Liver (tissue), 10 donors: ENCODE measurements at places on chromosomes 7 and 10. TPM values are rescaled to one million over a fixed set of nuclear protein-coding genes. Genes with fewer than 3 reads are reported as not detected.

DNA sequence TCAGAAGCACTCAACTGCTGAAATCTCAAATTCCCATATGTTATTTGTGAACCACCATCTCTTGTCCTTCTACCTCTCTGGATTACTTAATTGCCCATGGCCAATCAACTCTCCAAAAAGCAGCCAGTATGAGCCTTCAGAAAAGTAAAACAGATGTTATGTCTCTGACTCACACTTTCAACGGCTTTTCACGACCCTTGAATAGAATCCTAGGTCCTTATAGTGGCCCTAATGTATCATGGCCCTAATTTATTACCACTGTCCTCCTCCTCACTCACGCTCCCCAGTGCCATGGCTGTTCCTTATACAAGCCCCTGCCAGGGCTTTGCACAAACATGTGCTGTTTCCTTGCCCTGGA, 20.0 kb downstream of the ZNF438 start:
- H3K36me3 ChIP-seq, result no peaks in the 10 kb centered on the region
- no peak for DNase-seq
- H3K27me3 ChIP-seq, result no peaks in the 10 kb centered on the region
- no peak overlapping the region for H3K4me3 ChIP-seq
- H3K4me1 ChIP-seq, result no peaks in the 10 kb centered on the region

DNA sequence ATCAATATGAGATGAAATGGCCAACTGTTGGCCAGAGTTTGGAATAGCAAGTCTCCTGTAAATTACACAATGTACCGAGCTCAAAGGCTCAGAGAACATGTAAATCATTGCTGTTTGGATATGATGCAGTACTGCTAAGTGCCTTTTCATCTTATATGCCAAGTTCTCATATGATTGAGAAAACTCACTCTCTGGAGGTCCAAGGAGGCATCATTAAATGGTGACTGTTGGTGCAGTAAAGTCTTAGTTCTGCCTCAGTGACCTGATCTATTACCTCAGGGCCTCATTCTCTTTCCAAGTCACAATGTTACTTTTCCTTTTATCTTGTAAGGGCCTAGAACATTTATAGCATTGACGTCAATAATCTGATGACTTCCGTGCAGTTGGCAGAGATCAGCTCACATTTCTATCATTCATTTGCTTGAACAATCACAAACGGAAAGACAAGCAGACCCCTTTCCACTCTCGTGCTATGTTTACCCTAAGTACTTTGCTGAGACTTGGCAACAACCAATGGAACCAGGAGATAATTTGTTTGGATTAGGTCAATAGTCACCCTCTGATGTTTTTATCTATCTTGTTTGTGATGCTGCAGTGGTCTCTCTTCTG, 32.6 kb upstream of the PDK4 start:
- H3K27ac ChIP-seq, result no peak overlapping the region
- no peak for DNase-seq
- no peaks in the 10 kb centered on the region for H3K27me3 ChIP-seq

GRCh38 chr10:72525689-72526088, 100.2 kb downstream of the MICU1 start:
- DNase-seq, result no peak
- no peaks in the 10 kb centered on the region for H3K36me3 ChIP-seq

DNA sequence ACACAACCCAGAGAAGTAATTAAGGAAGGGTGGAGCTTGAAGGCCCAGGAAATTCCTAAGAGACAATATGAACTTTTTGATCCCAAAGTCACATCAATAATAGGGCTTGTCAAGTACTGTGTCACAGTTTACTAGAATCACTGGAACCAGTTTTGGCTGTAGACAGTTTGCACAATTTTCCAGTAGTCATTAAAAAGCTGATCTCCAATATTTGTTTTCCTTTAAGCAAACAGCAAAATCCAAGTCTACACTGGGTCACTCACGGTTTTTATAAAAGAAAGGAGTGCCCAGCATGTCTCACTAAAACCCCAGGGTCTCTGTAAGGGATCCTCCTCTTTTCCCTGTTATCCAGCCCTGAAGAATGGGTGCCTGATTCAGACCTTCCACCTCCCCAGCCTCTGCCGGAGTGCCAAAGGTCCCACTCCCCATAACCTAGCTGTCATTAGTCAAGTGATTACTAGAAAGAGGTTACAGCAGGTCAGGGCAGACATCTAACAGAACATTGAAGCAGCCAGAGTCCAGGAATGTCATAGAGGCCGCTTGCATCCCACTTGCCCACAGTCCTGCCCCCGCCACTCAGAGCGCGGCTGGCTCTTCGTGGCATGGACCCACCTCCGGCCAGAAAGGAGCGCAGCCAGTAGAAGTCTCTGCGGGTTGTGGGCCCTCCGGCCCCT, 552 bp downstream of the SLC25A16 start:
- H3K4me1 ChIP-seq, result peaks cover 18% of the 10 kb centered on the region
- no peaks in the 10 kb centered on the region for H3K27me3 ChIP-seq
- DNase-seq, result no peak
- H3K36me3 ChIP-seq, result no peaks in the 10 kb centered on the region

- H3K4me3 ChIP-seq, result no peak overlapping the region
- H3K27me3 ChIP-seq, result no peaks in the 10 kb centered on the region
- no peaks in the 10 kb centered on the region for H3K36me3 ChIP-seq
- no peak for DNase-seq
- H3K4me1 ChIP-seq, result peaks cover 32% of the 10 kb centered on the region
Observed at GRCh38 chr7:150781103-150781502, 19.1 kb downstream of the TMEM176B start.

- H3K4me1 ChIP-seq, result no peaks in the 10 kb centered on the region
- no peaks in the 10 kb centered on the region for H3K36me3 ChIP-seq
- H3K27ac ChIP-seq, result no peak overlapping the region
- H3K27me3 ChIP-seq, result no peaks in the 10 kb centered on the region
Observed at GRCh38 chr7:130560972-130561371, 69.1 kb downstream of the MEST start.

DNA sequence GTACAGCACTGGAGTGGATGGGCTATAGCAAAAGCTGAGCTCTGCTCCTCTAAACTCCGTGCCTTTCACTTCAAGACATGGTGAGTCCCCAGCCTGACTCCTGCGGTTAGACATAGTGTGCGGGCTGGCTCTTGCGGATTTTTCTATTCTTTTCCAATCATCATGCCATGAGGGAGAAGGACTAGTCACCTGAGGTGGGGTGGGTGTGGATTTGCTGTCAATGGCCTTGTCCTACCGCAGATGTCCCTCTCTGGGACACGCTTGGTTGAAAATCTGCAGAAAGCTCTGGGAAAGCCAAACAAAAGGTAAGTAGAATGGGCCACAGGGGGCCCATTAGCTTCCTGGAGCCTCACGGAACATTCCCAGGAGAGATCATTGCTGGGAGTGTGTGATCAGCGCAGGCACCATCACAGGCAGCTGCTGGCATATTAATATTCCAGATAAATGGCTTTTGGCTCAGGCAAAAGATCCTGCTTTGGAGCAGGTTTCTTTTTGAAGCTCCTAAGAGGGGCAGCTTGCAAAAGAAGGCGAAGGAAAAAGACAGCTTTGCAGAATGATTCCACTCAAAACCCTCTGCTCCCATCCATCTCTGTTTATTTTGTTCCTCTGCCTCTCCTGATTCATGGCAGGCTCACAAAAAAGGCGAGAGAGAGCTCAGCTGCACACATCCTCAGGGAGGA, 509.0 kb upstream of the ZMIZ1 start:
- no peaks in the 10 kb centered on the region for H3K36me3 ChIP-seq
- H3K4me3 ChIP-seq, result no peak overlapping the region
- no peak overlapping the region for H3K27ac ChIP-seq
- H3K27me3 ChIP-seq, result no peaks in the 10 kb centered on the region
- no peaks in the 10 kb centered on the region for H3K4me1 ChIP-seq

GRCh38 chr10:122703483-122704448, 4.1 kb upstream of the C10orf120 start:
- no peaks in the 10 kb centered on the region for H3K4me1 ChIP-seq
- no peak overlapping the region for H3K27ac ChIP-seq
- H3K36me3 ChIP-seq, result no peaks in the 10 kb centered on the region
- DNase-seq, result peak; percentile 67

GRCh38 chr10:87829986-87830729, 12.1 kb upstream of the ATAD1 start:
- no peak overlapping the region for H3K4me3 ChIP-seq
- no peak for DNase-seq
- H3K4me1 ChIP-seq, result no peaks in the 10 kb centered on the region

DNA sequence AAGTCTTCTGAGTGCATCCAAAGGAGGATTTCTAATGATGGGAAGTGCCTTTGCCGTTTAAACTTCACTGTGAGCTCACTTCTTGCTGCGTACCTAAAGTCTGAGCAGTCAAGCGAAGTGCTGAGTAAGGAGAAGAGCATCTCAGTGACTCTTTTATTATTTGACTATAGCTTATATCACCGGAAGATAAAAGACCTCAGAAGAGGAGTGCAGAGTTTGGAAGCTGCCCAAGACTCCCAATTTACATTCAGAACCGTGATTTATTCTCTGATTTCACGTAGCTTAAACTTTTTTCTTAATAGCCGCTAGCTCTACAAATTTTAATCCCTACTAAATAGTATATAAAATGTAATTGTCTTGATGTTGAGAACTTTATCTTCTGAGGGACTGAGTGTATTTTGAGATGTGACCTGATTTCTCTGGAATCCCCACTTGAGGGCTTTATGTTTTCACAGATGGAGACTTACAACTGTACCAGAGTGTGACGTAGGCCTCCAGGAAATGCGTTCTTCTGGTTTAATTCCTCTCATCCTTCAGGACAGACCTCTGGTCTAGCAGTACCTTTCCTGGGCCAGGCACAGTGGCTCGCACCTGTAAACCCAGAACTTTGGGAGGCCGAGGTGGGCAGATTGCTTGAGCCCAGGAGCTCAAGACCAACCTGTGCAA, 51.1 kb downstream of the CAMK1D start:
- DNase-seq, result no peak
- peaks cover 3% of the 10 kb centered on the region for H3K36me3 ChIP-seq
- H3K4me3 ChIP-seq, result no peak overlapping the region
- H3K4me1 ChIP-seq, result peaks cover 9% of the 10 kb centered on the region
- H3K27me3 ChIP-seq, result no peaks in the 10 kb centered on the region

The PON1 gene
- total RNA-seq, result 54.8 TPM

The PLAU gene
- total RNA-seq, result 0.67 TPM

The TMEM72 gene
- 0.33 TPM for total RNA-seq

The HELLS gene
- total RNA-seq, result 2.0 TPM

The LARP4B gene
- total RNA-seq, result 20.4 TPM
